IPS-NIHi11 (cell line): ENCODE measurements at places on chromosomes 4 and X.

GRCh38 chr4:143782521-143782920 is 82.0 kb upstream of the FREM3 start:
- DNase-seq: no peak

DNA sequence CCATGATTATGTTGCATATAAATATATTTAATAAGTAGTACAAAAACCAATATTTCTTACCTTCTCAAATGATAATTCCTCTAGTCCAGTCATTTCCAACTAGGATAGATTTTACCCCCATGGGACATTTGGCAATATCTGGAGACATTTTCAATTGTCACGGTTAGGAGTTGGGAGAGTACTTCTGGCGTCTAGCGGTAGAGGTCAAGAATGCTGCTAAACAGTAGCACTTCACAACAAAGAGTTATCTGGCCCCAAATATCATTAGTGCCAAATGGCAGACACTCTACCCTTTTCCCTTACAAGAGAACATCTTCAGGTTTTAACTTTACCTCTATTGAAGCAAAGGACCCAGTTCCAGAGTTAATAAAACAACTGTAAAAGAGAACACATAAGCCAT is 168.1 kb downstream of the FAT4 start:
- DNase-seq: no peak

- DNase-seq: no peak
Measured at GRCh38 chrX:10109695-10110094, 47.1 kb upstream of the CLCN4 start.

DNA sequence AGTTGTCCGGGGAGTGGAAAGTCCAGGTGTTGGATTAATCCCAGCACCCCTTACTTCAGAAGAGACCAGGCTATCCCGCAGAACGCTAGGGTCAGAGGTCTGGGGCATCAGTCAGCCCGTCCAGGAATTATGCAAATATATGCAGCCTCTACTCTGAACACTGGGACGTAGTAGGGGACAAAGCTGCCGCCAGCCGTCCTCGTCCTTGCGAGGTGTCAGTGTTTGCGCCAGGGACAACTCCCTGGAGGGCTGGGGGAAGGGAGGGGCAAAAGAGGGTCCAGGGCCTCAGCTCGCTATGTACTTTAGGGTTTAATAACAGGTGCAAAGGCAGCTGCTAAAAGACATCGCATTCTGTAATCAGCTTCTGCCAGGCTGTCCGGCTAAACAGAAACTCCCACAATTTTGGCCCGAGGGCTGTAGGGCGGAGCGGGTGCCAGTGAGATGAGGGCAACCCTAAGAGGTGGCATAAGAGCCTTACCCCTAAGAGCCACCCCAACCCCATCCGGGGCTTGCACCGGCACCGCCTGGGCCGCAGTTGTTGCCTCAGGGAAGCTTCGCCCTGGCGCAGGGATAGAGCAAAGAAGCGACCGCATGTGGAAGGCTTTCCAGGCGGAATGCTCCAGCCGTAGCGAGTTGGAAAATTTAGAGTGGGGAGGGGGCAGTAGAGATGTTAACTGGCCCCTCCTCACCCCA is 8.4 kb downstream of the HAND2 start:
- no peak for DNase-seq

DNA sequence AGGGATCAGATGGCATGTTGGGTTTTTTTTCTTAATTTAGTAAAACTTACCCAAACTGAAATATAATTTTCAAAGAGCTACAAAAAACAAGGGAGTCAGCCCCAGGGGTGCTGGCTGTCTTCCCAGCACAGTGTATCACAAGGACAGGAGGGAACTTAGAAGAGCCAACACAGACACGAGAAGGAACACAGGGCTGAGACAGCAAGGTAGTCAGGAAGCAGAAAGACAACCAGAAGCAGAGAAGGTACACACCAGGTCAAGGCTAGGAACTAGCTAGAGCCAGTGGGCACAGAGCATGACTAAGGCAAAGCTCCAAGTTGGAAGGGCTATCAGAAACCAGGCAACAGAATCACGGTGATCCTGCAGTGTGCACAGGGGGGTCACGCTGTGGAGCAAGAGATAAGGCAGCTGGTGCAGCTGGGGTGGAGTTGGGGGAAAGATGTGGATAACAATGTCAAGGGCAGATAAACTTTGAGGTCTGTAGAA is 168.7 kb downstream of the NR3C2 start:
- no peak for DNase-seq

- DNase-seq: no peak
Measured at GRCh38 chrX:151896734-151897474, 15.8 kb upstream of the MAGEA4 start.
